ENCODE measurements at places on chromosomes 3 and 15.

DNA sequence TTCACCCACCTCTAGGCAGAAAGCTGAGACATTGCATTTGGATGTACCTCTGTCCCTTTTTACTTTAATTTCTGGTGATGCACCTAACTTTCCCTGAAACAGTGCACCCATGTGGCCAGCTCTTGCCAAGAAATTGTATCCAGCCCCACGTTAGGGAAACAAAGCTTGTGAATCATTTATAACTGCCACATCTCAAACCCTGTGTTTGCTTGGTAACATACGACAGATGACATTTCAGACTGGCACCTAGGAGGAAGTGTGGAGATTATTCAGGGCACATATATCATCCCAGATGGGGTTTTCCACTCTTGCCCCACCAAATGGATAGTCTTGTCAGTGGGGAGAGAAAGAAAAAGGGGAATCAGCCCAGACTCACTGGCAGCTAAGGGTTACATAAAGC lies 2.1 kb downstream of the CYB561D2 start:
- DNase-seq, result no peak

DNA sequence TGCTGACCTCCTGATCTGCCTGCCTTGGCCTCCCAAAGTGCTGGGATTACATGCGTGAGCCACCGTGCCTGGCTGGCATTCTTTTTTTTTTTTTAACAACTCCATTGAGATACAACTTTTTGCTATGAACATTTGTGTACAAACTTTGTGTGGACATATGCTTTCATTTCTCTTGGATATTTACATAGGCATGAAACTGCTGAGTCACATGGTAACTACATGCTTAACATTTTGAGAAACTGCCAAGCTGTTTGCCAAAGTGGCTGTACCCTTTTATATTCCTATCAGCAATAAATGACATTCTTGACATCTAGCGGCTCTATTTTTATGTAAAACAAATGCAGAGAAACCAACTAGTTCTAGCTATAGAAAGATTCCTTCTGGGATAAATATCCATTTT lies 8.7 kb upstream of the YEATS2 start:
- DNase-seq, result no peak

- no peak for DNase-seq
These were observed 735 bp downstream of the GOLGA8B start for GRCh38 chr15:34582461-34583371.

- no peak for DNase-seq
These were observed 290.7 kb upstream of the LMCD1 start for GRCh38 chr3:8210882-8211341.

DNA sequence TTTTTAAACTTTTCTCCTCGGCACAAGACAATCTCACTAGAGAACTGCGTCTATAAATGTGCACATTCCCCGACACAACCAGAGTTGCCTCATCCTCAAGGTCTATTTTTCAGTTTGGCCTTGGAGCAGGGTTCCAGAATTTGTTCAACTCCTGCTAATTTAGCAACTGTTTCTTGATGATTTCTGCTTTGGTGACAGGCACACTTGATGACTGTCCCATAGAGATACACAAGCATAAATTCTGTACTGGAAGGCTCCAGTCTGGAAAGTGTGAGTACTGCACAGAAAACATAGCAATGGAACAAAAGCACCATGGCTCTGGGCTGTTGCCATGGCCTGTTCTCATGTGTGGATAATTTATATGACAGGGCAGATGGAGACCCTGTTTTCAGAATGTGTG lies 379.6 kb upstream of the PDZRN3 start:
- no peak for DNase-seq

DNA sequence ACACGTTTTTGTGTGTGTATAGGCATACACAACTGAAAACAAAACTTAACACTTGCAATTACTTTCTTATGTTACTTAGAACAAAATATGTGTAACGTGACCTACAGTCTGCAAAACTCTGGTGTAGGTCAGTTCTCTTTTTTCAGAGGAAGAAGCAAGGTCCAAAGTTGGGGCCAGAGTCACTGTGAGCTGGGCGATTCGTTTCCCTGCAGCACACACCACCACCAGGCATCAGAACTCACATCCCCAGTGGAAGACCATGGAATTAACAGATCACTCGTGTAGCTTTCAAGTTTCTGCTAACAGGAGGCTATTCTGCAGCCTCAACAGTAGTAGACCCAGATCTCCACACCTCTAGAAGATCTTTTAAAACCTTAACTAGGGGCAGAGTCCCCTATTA lies 25.8 kb downstream of the ANP32A start:
- DNase-seq, result no peak

- DNase-seq, result no peak
These were observed 4.5 kb downstream of the POLG start for GRCh38 chr15:89330119-89330518.

- no peak for DNase-seq
These were observed 17.0 kb downstream of the LRCH3 start for GRCh38 chr3:197807969-197808587.

- DNase-seq, result no peak
These were observed 37.3 kb upstream of the PPP4R2 start for GRCh38 chr3:72959336-72959735.

GRCh38 chr3:15309662-15310335 lies 22.6 kb downstream of the SH3BP5 start:
- DNase-seq, result no peak

GRCh38 chr3:193014902-193015301 lies 97.2 kb upstream of the MB21D2 start:
- DNase-seq, result no peak

- no peak for DNase-seq
These were observed 21.8 kb upstream of the ANKRD28 start for GRCh38 chr3:15819576-15819975.

GRCh38 chr3:116034794-116035193 lies 410.5 kb downstream of the LSAMP start:
- no peak for DNase-seq

- no peak for DNase-seq
These were observed 1.2 kb upstream of the ITIH4 start for GRCh38 chr3:52831500-52832301.

GRCh38 chr3:111331912-111332311 lies 210.1 kb upstream of the CD96 start:
- DNase-seq, result no peak

DNA sequence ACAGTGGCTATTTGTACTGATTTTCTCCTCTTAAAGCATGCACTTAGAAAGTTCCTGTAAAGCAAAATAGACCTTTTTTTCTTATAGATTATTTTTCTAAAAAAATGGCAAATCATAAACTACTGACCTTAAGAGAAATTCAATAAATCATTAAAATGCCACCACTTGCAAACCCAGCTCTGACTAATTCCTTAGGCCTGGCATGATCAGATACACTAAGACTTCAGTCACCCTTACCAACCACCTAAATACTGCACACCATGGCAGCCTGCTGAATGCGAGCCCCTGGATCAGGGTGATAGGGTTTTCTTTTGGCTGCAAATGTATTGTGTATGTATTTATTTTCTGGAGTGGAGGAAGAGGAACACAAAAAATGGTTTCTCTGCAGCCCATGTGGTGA lies 370.6 kb upstream of the TBL1XR1 start:
- DNase-seq, result no peak

DNA sequence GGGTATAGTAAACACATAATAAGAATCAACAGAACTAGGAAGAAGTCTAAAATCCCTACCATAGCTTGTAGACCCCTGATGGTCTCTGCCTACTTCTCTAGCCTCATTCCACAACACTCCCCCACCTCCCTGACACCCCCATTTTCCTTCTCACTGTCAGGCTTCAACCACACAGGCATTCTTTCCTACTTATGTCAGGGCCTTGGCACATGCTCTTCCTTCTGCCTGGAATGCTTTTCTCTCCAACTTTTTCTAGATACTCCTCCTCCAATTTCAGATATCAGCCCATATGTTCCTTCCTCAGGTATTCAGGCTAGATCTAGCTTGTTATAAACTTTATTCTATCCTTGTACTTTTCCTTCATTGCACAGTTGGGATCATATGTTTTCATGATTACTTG lies 106.0 kb upstream of the MRPL3 start:
- DNase-seq, result no peak

DNA sequence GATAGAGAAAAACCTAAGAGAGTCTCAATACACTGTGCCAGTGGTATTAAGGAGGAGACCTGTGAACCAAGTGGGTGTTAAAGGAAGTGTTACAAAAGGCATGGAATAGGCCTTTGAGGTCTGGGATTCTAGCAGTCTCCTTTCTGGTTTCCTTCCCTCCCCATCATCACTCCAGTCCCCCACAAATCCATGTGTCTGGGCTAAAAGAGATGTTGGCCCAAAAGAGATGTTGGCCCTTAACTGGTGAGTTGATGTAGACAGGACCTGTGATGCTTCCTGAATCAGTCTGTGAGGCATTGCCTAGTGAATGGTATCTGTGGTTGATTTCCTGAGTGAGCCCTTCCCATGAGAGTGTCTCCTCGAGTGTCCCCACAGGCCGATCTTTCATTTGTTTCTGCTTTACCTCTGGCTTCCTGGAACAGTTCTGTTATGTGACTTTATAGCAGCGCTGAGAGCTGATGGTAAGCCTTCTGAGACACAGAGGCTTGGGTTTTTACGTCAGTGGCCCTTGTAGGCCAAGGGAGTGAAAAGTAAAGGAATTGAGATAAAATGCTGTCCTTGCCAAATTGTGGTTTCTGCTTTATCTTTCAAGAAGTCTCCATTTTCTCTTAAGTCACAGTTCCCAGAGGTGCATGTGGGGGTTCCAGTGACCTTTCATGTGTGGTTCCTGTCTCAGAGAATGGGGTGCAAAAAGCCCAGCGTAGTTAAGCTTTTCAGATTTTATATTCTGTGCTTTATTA lies 87.8 kb downstream of the KLHL25 start:
- no peak for DNase-seq

DNA sequence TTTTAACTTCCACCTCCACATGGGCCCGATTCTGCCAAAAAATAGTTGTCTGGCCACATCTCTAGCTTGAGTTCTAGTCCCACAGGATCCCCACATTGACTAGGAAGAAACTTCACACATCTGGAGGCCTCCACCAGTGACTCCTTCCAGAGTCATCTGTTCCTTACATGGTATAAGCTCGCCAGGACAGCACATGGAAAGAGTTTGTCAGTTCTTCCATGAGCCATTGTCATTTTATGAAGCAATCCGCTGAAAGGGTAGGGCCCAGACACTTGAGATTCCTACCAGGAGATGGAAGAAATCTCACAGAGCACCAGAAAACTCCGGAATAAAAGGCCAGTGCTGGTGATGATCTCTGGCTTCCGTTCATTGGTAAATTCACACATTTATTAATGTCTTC lies 350.5 kb upstream of the ICE2 start:
- DNase-seq, result no peak

DNA sequence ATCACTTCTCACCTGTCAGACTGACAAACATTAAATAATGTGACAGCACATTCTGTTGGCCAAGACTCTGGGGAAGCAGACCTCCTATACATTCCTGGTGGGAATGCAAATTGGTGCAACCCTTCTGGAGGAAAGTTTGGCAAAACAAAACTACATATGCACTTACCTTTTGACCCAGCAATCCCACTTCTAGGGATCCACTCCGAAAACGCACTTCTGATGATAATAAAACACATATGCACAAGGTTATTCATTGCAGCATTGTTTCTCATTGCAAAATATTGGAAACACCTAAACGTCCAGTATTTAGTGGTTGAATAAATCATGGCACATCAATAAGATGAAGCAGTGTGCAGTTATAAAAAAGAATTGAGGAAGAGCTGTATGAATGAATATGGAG lies 145.5 kb upstream of the ABHD17C start:
- DNase-seq, result no peak

DNA sequence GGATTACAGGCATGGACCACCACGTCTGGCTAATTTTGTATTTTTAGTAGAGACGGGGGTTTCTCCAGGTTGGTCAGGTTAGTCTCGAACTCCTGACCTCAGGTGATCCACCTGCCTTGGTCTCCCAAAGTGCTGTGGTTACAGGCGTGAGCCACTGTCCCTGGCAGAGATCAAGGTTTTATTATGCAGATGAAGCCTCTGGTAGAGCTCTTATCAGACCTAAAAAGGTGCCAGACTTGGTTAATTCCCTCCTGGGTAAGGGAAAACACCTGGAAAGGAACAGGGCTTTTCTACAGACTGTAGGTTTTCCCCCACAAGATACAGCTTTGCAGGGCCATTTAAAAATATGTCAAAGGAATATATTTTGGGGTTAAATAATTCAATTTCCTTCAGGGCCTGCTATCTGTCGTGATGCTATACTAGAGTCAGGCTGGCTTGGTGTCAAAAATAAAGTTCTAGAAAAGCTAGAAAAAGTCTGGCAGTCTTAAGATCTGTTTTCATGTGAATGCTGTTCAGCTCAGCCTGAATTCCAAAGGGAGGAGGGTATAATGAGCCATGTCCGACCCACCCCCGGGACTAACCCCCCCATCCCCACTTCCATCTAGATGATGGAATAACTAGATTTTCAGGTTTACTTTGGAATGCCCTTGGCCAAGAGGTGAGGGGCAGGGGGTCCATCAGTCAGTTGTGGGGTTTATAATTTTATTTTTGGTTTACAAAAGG lies 1.9 kb upstream of the BLOC1S6 start:
- no peak for DNase-seq

- no peak for DNase-seq
These were observed 150.7 kb upstream of the MEF2A start for GRCh38 chr15:99414755-99415731.
